Activated CD4-positive, alpha-beta T cell treated with anti-CD3 and anti-CD28 coated beads for 24 hours (primary cell): ENCODE measurements at places on chromosomes 7 and 10.

GRCh38 chr7:76187272-76187671, 14.4 kb upstream of the SRRM3 start:
- DNase-seq, result no peak

DNA sequence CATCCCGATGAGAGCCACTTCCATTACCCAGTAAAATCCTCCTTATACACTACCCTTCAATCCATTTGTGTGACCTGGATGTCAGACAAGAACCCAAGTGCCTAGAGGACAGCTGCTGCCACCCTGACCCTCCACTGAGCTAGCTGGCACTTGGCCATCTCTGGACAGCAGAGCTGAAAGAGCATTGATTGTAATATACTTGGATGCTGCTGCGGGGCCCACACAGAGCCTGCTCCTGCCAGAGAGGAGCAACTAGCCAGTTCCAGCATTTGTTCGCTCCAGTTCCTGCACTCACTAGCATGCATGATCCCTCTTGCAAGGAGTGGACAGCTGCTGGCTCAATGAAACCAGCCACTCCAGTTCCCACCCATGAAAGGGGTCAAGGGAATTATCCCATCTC, 8.4 kb upstream of the TMEM254 start:
- no peak for DNase-seq

- no peak for DNase-seq
These were observed 738 bp downstream of the ETV1 start for GRCh38 chr7:13988731-13989125.

- no peak for DNase-seq
These were observed 60.6 kb downstream of the PRTFDC1 start for GRCh38 chr10:24891823-24892222.

- no peak for DNase-seq
These were observed 8.2 kb downstream of the MAD1L1 start for GRCh38 chr7:2224491-2224928.

- no peak for DNase-seq
These were observed 5.8 kb upstream of the C1GALT1 start for GRCh38 chr7:7176406-7177043.

DNA sequence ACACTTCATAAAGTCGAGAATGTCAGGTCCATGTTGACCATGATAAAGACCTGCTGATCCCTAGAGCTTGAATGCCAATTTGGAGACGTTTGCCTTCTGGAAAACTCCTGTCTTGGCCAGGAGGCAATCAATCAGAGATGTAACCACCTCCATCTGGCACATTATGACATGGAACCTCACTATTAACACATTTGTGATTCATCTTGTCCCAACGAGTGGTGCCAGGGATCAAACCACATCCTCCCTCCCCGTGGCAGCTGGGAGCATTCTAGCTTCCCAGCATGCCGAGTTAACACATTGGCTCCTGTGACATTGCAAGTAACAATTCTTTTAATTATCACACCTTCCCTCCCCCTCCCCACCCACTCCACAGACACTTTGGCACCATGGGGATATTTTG, 84.0 kb upstream of the PPP1R17 start:
- no peak for DNase-seq

DNA sequence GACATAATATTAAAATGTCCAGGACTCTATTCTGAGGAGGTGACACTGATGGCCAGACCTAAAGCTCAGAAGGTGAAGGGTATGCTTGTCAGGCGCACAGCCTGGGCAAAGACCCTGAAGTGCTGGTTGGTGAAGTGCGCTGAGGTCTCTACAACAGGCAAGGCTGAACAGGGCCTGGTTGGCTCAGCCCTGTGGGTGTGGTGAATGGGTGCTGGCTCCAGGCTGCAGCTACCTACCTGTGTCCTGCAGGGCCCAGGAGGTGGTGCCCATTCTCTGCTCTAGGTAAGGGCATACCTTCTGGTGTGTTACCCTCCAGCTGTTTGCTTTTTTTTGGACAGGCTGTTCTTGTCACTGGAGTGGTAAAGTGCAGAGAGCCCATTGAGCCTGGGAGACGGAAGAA, 85.1 kb downstream of the RAMP3 start:
- no peak for DNase-seq

- no peak for DNase-seq
These were observed 32.4 kb downstream of the WBP1L start for GRCh38 chr10:102775935-102776669.

DNA sequence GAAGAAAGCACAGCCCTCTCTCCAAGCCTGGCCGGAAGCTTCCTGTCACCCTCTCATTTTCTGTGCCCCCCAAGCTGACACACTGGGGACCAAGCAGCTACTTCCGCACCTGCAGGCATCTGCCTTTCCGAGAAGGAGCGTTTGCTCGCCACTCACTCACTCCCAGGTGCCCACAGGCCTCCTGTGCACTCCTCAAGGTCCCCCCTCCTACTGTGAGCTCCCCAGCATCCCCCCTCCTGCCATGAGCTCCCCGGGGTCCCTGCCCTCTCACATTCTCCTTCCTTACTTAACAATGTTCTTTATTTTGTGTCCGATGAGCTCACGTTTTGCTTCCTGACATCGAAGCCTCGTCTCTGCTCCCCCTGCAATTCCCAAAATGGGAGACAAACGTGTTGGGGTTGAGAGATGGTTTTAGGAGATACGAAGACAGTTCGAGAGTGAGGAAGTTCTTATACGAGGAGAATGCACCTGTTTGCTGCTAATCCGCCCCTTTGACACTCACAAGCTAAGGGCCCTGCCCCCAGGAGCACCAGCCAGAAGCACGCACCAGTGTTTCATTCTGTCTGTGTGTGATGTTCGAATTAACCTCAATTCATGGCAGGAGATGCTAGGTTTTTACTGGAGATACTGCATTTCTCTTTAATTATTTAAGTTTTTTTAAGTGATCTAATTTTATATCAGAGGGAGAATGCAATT, 70.2 kb downstream of the PDGFA start:
- DNase-seq, result no peak

GRCh38 chr10:103921750-103922195, 3.8 kb upstream of the STN1 start:
- DNase-seq, result peak; percentile 6

DNA sequence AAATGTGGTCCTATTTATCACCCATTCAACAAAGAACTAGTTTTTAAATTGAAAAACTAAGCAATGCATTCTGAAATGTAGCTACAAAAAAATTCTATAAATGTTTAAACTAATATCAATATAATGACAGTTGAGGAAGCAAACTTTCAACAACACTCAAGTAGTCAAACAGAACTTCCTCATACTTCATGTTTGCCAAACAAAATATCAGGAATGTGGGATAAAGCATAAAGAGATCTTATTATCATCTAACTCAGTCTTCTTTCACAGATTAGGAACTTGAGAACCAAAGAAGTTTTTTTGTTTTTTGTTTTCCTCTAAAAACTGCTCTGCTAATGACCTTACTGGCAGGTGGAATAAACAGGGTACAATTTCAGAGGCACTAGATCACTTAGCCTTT, 116.2 kb downstream of the JAZF1 start:
- no peak for DNase-seq

DNA sequence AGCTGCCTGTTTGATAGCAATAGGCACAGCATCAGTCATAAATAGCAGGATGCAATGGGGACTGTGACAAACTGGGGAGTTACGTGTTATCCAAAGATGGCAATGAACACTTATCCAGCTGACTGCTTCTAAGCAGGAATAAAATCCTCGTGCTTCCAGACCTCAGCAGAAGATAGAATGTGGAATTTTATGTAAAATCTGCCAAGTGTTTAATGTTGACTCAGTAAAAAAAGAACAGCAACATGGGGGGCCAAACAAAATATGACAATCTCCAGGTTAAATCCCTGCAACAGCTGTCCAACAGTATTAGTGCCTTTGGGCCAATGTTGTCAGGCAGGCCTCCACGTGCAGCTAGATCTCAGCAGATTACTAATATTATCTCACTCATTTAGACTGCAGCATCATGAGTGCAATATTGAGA, 127.3 kb downstream of the SEMA3C start:
- no peak for DNase-seq

- no peak for DNase-seq
These were observed 11.4 kb downstream of the DAGLB start for GRCh38 chr7:6436385-6436685.

GRCh38 chr7:87598234-87599009, 2.3 kb downstream of the ABCB1 start:
- no peak for DNase-seq

DNA sequence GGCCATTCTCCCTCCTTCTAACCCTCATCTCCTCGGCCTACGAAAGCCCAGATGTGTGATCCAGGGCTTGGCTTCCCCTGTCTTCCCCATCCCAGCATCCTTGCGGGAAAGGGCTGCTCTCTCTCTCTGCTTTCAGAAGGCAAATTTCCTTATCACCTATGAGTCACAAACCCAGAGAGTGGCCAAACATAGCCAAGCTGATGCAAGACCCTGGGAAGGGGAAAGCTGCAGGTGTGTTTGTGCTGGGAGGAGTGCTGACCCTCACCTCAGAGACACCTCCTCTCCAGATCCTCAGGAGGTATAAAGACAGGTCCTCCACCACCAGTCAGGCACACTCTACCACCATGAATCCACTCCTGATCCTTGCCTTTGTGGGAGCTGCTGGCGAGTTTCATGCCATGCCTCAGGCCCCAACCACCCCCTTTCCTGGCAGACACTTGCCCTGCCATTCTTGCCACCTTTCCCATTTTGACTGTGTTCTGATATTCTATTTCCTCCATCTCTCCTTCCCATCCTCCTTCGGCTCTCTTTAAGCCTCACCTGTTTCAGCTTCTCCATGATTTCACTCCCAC, 10.6 kb upstream of the PRSS2 start:
- no peak for DNase-seq

GRCh38 chr7:30255064-30255769, 29.2 kb upstream of the ZNRF2 start:
- DNase-seq, result no peak

GRCh38 chr10:6164271-6165095, 38.2 kb upstream of the PFKFB3 start:
- DNase-seq, result no peak

GRCh38 chr7:96826089-96826488, 116.4 kb upstream of the SEM1 start:
- DNase-seq, result no peak

DNA sequence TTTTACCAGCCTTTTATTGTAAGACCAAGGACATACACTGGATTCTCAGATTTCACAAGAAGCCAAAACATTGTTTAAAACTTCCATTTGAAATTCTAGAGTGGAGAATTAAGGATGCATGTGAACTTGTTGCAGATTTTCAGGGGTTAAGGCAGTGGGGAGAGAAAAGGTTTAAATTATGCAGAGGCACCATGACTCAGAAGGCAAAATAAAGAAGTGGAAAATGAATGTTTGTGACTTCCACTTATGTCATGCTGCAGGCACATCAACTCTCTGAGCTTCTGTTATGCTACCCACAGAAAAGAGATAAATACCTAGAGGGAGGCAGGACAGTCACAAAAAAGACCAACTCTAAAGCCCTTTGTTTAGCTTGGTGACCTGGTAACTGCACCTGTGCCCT, 84.4 kb upstream of the BET1 start:
- no peak for DNase-seq

DNA sequence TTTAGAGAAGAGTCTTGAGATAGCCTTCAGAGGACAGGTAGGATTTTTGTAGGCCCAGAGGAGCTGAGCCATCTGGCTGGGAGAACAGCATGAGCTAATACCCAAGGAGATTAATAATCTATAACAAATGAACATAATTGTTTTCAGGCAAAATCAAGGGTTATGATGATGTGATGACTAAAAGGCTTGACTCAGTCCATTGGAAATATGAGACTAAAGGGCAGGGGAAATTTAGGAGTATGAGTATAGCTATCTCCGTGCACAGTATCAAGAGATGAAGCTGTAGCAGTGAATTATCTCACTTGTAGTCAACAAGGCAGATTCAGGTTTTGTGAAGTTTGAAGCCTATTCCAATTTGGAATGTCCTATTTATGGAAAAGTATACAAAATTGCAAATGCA, 40.1 kb downstream of the CSTF2T start:
- DNase-seq, result no peak

- DNase-seq, result no peak
These were observed 177.1 kb downstream of the EVX1 start for GRCh38 chr7:27419581-27420177.

DNA sequence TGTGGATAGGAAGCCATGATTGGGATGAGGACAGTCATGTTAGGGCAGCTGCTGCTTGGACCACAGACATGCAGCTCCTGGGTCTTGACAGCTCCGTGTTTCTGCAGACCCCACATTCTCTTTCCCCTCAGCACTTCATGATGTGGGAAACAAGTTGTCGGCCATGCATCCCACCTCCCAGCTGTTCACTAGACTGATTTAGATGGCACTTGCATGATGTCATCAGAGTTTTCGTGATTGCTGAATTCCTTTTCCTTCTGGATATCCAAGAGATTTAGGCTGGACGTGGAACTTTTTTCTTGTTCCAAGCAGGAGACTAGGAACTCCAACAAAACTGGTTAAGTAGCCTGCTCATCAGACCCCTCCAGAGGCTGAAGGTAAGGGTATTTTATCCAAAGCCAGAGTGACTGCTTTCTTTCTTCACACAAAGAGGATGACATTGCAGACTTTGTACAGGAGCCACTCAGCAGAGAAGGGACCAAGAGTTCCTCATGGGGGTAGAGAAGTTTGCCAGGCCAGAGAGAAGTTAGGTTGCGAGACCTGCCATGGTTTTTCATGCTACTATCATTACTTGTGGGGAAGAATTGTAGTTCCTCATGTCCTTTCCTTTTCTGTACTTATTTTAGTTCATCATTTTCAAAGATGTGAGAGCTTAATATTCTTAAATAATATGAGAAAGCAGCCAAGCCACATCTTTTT, 117.7 kb upstream of the GJD4 start:
- DNase-seq, result no peak

DNA sequence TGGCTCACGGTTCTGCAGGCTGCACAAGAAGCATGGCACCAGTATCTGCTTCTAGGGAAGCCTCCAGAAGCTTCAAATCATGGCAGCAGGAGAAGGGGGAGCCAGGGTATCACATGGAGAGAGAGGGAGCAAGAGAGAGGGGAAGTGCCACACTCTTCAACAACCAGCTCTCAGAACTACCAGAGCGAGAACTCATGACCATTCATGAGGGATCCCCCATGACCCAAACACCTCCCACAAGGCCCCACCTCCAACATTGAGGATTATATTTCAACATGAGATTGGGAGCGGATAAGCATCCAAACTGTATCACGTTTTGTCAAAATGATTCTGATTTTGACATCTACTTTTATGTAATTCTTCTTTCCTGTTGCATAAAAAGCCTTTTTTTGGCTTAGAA, 38.5 kb downstream of the CREM start:
- DNase-seq, result no peak
